ENCODE measurements at places on chromosomes 11 and 22.
A peak's percentile ranks its signal among the peaks of the same experiment; 100 is the strongest.

- DNase-seq, result no peak
Measured at GRCh38 chr11:5240056-5240455, 5.8 kb upstream of the HBD start.

- no peak for DNase-seq
Measured at GRCh38 chr22:50119768-50120251, 30.0 kb downstream of the MOV10L1 start.

- DNase-seq, result no peak
Measured at GRCh38 chr11:78972590-78972989, 397.9 kb upstream of the NARS2 start.

DNA sequence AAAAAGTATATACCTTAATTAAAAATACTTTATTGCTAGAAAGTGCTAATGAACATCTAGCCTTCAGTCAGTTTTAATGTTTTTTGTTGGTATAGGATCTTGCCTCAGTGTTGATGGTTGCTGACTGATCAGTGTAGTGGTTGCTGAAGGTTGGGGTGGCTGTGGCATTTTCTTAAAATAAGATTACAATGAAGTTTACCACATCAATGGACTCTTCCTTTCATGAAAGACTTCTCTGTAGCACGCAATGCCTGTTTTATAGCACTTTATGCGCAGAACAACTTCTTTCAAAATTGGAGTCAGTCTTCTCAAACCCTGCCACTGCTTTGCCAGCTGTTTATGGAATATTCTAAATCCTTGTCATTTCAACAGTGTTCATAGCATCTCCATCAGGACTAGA is 50.6 kb downstream of the LDLRAD3 start:
- DNase-seq, result no peak

DNA sequence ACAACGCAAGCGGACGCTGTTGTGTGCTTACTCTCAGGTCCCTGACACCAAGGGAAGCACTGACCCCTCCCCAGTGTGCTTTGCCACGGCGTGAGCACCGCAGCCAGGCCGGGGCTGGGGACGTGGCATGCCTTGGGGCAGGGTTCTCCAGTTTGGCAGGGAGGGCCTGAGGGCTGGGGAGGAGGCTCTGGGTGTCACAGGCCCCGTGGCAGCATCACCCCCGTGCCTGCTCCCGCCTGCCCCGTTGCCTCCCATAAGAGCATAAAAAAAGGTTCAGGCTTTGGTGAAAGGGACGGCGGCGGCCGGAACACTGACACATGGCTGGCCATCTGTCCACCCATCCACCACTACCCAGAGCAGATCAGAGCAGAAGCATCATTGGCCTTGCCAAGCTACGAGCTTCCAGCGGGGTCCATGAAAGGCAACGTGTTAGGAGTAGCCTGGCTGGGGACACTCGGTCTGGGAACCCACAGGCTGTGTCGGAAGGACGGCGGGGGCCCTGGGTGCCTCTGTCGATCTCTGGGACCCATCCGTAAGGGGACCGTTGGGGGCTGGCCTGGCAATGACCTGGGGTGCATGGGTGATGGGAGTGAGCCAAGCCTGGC is 183.0 kb downstream of the IGLL1 start:
- no peak for DNase-seq

DNA sequence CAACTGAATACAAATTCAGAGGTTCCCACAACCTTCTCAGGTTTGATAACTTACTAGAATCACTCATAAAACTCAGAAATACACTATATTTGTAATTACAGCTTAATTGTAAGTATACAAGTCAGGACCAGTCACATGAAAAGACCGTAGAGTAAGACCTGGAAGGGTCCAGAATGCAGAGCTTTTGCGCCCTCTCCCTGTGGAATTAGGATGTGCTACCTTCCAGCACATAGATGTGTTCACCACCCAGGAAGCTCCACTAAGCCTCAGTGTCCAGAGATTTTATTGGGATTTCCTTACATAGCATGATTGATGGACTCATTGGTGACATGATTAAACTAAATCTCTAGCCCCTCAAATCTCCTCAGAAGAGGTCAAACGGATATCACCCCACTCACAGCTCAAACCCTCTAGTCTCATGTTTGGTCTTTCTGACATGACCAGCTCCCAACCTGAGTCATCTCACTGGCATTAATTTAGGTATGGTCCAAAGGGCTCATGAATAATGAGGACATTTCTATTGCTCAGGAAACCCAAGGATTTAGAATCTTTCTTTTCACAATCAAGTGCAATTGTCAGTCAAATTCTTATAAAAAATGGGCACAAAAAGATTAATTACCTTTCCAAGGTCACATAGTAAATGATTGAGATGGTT is 77.2 kb upstream of the UBASH3B start:
- no peak for DNase-seq

- DNase-seq, result peak; percentile 74
Measured at GRCh38 chr11:77127235-77127911, 673 bp upstream of the MYO7A start.

DNA sequence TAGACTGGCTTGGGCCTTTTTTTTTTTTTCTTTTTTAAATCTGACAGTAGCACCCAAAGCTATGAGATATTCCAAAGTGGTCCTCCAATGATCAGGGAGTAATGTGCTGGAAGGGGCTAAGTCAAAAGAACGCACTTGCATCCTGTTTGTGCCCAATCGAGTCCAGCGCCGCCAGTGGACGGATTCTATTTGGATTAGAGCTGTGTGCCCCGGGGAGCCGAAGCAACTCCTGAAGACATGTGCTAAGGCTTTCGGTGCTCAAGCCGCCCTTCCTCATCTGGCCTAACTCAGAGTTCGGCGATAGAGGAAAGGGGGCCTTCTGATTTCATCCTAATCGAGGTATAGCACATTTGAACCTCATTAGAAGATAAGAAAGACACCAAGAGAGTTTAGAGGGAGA is 147.8 kb upstream of the NECTIN1 start:
- no peak for DNase-seq

DNA sequence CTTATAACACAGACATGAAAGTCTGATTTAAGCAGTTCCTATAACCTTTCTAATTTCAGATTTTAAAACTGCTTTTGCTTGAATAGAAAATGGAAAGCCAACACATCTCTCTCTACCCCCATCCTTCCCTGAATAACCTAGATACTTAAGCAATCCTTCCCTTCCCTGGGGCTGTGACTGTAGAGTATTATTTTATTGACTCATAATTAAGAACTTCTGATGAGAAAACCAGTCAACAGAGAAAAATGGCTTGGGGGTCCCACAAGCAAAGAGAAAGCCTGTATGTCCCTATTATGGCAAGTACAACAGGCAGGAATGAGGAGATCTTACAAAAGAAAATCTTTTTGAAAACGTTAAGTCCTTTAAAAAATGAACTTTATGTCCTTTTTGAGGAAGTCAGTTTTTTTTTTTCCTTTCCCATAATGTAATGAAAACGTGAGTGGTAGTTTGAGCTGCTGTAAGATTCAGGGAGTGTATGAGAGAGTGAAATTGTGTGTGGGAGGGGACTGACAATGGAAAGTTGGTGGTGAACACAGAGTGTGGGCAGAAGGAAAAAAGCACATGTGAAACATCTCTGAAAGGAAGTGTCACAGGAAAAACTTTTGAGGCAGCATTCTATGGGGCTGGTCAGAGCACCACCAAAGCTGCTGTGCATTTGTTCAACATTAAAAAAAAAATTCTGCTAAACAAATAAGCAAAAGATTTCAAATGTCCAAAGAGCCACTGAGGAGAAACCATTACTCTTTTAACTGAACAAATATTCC is 154.6 kb downstream of the MAML2 start:
- no peak for DNase-seq

- no peak for DNase-seq
Measured at GRCh38 chr11:59770319-59770718, 15.1 kb downstream of the STX3 start.

GRCh38 chr22:24146194-24146616 is 35.1 kb upstream of the SUSD2 start:
- peak; percentile 22 for DNase-seq

- no peak for DNase-seq
Measured at GRCh38 chr11:96278039-96278897, 64.7 kb downstream of the MAML2 start.

- no peak for DNase-seq
Measured at GRCh38 chr22:30302810-30303138, 13.5 kb upstream of the CASTOR1 start.

- DNase-seq, result no peak
Measured at GRCh38 chr11:37948258-37948657, 1350.2 kb upstream of the RAG2 start.

DNA sequence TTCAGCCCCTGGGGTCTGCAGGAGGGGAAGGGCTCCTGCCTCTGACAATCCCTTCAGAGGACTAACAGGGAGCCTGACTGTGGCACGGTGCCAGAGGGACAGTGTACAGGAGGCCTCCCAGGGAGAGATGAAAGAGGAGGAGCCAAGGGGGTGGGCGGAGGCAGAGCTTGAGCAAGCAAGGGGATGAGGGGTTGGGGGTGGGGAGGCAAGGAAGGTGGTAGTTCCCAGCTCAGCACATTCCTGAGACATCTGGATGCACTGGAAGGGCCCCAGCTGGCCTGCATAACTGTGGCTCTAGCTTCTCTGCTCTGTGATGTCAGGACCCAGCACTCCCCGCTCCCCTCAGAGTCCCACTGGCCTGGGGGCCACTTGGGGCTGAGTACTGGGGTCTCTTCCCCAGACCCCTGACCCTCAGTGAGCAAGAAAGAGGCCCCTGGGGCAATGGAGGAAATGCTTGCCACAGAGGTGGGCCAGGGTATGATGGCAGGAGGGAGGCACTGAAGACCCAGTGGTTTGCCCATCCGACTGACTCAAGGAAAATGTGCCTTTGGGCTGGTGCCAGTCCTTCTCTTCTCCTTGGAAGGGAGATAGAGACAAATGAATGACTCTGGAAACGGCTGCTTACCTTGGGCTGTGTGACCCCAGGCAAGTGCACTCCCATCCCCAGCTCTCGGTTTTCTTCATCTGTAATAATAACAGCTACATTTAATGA is 13.3 kb downstream of the CREB3L1 start:
- no peak for DNase-seq

- DNase-seq, result no peak
Measured at GRCh38 chr11:60428517-60428916, 855 bp upstream of the MS4A5 start.

DNA sequence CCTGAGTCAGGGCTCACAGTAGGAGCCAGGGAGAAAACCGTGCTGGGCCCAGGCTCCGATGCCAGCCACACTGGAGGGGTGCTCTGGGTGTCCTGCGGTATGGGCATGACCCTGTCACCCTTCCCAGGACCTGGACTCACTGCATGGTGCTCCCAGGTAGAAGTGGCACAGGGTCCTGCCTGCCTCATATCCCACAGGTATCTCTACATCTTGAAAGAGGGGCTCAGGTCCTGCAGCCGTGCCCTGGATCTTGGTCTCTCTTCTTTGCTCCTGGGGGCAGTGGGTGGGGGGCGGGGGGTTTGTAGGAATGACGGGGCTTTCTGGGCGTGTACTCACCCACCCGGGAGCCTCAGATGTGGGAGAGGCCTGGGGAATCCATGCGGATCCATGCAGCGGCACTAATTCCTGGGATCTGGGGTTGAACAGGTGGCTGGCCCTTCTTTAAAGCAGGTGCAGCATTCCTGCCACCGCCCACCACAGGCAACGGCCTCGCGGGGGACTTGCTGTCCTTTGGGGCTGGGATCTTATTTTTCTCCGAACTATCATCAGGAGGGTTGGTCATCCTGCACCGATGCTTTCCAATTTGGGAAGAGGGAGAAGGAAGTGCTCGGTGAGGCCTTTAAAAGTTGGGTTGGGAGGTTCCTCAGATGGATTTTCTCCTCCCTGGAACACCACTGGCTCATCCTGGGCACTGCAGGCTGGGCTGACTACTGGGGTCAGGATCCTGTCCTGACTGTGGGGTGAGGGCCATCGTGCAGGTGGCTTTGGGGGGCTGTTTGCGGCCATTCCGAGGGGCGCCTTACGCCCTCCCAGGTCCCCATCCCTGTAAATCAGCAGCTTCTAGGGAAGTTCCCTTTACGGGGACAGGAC is 886.4 kb downstream of the BRD1 start:
- no peak for DNase-seq

DNA sequence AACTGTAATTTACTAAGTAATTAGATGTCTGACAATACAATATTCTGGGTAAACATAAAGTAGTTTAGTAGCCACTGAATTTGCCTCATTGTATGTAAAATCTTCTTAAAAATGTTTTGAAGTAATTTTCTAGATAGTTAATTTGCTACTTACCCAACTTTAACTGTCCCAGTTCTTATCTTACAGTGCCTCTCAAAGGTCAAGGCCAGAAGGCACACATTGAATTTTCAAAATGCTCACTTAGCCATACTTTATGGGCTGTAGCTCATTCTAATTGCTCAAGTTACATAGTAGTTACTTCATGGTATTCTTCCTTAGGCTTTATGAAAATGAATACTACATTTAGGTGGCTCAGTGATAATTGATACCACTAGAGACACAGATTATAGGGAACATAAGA is 666.6 kb downstream of the CNTN5 start:
- DNase-seq, result no peak

DNA sequence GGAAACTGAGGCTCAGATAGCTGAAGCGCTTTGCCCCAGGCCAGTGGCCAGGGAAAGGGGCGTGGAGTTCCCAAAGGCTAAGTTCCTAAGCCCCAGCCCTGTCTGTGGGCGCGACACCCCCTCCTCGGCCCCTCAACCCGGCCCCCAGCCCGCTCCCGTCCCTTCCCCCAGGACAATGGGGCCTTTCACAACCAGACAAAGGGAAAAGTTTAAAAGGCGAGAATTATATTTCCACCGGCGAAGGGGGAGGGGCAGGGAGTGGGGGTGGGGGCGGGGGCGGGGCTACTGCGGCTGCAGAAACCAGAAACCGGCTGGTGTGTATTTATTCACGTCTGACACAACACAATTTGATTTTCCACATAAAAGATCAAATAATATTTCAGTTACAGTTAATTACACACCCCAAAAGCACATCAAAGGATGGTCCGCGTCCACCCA is 192.1 kb downstream of the MN1 start:
- no peak for DNase-seq

DNA sequence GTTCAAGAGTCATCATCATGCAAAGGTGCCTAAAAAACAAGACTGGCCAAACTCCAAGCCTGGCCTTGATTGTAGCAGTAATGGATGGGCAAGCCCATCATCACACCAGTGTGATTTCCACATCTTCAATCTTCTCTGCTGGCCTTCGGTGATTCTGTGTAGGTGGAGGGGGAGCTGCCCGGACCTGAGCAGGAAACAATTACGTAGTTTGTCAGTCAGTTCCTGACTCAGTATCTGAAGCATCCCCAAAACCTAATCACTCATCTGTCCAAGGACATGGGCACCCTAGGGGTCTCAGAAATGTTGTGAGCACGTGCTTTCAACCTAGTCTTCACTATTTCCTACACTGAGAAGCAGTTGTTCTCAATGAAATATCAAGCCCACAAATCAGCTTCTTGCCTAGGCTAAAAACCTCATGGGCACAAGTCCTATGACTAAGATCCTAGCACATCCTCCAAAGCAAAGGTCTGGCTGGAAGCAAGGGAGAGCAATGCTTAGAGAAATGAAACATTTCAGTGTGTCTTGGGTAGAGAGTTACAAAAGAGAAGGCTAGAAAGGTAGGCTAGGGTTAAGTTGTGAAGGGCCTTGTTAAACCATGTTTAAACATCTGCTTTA is 24.6 kb downstream of the ATG16L2 start:
- no peak for DNase-seq

GRCh38 chr11:19953909-19954308 is 206.4 kb downstream of the DBX1 start:
- DNase-seq, result no peak
